Occipital lobe (tissue), 3 donors: ENCODE measurements at places on chromosomes 13 and 19. TPM values are rescaled to one million over a fixed set of nuclear protein-coding genes. Genes with fewer than 3 reads are reported as not detected.
A peak's percentile ranks its signal among the peaks of the same experiment; 100 is the strongest.

DNA sequence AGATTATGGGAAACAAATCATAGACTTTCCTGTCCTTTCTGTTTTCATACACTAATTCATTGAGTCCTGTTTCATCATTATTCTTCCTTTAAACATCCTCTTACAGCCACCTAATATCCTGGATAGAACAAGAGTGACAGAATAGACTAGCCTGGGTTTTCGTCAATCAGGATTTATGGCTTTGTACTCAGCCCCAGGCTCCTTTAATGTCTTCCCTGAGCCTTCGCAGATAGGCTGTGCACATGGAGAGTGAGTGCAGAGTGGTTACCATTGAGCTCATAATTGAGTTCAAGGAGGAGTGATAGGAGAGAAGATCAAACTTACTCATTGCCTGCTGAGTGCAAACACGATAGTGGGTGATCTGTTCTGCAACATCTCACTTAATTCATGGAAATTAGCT lies 304.9 kb downstream of the TDRD3 start:
- DNase-seq: no peak

- no peak for DNase-seq
Observed at GRCh38 chr13:30615866-30616541, 1.7 kb upstream of the USPL1 start.

GRCh38 chr13:109989686-109990085 lies 203.3 kb upstream of the IRS2 start:
- DNase-seq: no peak

DNA sequence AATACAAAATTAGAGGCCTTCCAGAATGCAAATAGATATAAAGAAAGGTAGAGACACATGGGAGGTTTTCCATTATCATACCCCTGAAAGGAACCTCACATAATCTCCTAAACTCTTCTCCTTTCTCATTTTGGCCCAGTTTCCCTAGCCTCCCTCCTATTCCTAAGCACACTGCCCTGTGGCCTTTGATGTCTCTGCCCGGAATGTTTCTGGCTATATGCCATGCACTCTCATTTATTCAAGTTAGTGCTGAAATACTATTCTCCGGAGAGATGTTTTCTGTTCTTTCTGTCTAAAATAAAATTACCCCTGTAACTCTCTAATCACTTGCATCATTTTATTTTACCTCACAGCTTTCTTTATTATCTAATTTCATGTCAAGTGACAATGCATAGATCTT lies 1287.7 kb downstream of the SLITRK5 start:
- no peak for DNase-seq

DNA sequence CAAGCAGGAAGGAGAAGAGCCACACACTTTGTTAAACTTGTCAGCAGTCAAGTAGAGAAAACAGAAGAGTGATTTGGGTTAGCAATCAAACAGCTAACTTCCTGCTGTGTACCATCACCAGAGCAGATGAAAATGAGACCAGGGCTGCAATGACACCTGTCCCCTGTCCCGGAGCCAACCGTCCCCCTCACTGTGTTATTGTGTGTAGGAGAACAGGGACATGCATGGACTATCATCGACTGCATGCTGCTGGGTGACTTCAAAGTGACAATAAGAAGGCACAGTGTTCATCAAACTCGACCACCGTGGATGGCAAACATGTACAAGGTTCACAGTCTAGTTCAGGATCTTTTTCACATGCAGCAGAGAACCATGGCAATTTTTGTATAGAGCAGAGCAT lies 94.0 kb upstream of the SLC15A1 start:
- DNase-seq: no peak

- no peak for DNase-seq
Observed at GRCh38 chr13:48994706-48995105, 19.0 kb downstream of the FNDC3A start.

DNA sequence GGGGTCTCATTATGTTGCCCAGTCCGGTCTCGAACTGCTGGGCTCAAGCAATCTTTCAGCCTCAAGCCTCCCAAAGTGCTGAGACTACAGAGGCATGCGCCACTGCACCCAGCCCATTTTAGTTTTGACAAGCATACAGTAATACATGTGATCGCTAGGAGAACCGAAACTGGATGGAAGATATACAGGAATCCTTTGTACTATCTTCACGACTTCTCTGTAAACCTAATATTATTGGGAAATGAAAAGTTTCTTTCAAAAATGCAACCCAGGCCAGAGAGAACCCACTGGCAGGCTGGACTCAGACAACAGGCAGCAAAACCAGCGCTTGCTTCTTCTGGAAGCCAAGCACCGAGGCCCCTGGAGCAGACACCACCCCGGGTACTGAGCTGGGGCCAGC lies 9.4 kb downstream of the C19orf12 start:
- no peak for DNase-seq

DNA sequence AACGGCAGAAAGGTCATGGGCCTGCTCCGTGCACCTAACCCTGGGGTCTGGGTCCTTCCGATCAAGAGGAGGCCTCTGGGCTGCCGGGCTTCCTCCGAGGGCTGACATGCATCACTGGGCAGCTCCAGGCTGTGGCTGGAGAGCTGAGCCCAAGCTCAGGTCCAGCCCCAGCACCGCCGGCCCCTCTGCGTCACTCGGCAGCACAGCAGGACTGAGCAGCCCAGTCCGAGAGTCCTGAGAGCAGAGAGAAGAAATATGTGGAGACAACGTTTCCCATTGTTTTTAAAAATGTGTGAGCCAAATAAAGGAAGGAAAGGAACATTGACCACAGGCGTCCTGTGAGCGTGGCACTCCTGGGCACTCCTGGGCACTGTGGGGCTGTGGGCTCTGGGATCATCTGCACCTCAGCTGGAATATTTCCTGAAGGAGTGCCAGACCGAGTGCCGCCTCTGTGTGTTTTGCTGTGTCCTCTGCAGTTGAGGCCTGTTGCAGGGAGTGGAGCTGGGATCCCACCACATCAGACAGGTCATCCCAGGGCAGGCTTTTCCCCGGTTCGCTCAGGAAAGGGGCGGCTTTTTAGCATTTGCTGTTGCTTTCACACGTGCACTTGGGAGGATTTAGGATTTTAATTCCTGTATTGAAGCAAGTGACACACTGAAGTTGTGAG lies 37.8 kb upstream of the TFDP1 start:
- DNase-seq: no peak

- DNase-seq: peak; percentile 59
Observed at GRCh38 chr13:34750078-34750931, 191.8 kb upstream of the NBEA start.

GRCh38 chr19:18604820-18605159 lies 1.8 kb downstream of the CRLF1 start:
- no peak for DNase-seq

DNA sequence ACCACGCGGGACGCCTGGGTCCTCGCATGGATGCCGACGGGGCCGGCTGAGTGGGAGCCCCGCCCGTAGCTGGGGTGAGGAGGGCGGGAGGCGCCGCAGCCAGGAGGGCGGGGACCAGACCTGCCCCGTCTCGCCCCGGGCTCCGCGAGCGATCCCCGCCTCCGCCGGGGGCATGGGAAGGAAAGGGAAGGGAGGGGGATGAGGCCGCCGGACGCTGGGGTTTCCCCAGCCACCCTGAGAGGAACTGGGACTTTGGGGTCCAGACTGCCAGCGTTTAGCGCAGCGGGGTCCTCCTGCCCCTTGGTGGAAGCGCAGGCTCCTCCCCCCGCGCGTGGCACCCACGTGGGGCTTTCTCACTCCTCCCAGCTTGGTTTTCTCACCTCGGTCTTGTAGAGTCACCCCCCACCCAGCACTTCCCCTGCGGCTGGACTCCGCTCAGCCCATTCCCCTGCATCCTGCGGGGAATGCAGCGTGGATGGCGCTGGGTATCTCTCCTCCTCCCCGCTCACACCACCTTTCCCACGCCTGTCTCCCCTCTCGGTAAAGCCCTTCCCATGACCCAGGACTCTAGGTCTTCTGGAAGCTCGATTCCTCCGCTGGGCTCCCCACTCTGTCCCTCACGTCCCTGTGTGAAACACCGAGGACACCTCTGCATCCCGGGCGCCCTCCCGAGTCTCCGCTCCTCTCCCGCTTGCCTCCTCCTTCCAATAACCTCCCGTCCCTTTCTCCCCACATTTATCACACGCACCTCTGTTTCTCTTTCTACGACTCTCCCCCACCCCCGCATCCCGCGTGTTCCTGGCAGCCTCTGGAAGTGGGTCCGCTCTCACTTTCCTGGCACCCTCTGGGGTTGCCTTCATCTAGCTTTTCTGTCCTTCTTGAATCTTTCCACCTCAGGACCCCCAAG lies 2.1 kb downstream of the TGFB1 start:
- DNase-seq: no peak

- DNase-seq: no peak
Observed at GRCh38 chr19:39307046-39307821, 11.0 kb downstream of the IFNL1 start.

- no peak for DNase-seq
Observed at GRCh38 chr13:99698816-99699099, 197.5 kb downstream of the TM9SF2 start.

DNA sequence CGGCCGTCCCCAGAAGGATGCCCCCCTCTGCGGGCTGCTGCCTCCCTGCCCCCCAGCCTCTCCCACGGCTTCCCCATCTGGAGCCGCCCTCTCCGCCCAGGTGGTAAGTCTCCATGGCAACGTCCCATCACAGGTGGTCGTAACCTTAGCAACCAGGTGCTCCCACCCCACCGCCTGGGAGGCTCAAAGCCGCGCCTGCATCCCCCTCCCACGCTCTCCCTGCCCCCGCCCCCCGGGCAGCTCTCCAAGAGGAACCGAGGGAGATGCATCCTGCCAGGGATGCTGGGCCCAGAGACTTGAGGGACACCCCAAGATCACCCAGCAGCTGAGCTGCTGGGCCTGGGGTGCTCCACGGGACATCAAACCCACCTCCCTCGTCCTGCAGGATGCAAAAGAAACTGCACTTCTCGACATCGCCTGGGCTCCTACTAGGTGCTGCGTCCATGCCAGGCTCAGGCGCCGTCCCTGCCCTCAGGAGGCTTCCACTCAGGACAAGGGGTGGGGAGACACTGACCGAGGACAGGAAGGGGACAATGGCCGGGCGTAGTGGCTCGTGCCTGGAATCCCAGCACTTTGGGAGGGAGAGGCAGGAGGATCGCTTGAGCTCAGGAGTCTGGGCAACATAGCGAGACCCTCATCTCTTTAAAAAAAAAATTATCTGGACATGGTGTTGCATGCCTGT lies 5.0 kb upstream of the LINGO3 start:
- DNase-seq: no peak

GRCh38 chr13:91144054-91144453 lies 203.4 kb upstream of the MIR17HG start:
- DNase-seq: no peak

- peak; percentile 50 for DNase-seq
Observed at GRCh38 chr13:36131931-36132297, 732 bp upstream of the DCLK1 start.

DNA sequence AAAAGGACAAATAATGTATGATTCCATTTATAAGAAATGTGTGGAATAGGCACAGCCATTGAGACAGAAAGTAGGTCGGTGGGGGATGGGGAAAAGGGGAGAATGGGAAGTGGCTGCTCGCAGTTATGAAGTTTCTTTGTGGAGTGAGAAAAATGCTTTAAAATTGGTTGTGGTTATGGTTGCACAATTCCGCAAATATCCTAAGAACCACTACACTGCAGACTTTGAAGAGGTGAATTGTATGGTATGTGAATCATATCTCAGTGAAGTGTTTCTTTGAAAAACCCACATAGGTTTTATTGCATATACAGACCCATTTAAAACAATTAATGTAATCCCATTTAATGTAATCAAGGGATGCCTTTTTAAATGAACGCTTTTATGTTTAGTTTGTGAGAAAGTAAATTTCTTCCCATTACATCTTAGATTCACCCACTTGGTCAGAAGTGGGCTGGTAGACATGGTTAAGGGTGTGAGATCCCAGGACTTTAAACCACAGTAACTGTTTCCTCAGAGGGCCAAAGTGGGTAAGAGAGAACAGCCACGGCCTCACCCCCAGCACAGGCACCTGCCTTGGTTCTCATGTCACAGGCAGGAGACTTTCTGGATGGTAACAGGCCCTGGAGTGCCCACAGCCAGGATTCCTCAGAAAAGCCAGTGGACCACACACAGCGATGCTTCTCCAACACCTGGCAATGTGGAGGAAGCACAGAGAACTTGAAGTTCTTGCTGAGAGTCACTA lies 119.3 kb upstream of the GJB6 start:
- no peak for DNase-seq

DNA sequence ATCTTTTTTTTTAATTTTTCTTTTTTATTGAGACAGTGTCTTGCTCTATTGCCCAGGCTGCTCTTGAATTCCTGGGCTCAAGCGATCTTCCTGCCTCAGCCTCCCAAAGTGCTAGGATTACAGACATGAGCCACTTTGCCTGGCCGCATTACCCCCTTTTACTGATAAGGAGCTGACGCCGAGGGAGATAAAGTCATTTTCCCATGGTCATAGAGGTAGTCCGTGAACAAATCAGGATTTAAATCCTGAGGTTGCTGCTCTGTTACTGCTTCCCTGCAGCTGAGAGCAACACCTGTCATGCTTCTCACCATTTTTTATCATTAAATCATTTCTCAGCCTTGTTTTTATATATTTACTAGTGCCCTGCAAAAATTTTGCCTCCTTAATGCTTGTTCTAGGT lies 7.4 kb downstream of the CYSLTR2 start:
- no peak for DNase-seq

DNA sequence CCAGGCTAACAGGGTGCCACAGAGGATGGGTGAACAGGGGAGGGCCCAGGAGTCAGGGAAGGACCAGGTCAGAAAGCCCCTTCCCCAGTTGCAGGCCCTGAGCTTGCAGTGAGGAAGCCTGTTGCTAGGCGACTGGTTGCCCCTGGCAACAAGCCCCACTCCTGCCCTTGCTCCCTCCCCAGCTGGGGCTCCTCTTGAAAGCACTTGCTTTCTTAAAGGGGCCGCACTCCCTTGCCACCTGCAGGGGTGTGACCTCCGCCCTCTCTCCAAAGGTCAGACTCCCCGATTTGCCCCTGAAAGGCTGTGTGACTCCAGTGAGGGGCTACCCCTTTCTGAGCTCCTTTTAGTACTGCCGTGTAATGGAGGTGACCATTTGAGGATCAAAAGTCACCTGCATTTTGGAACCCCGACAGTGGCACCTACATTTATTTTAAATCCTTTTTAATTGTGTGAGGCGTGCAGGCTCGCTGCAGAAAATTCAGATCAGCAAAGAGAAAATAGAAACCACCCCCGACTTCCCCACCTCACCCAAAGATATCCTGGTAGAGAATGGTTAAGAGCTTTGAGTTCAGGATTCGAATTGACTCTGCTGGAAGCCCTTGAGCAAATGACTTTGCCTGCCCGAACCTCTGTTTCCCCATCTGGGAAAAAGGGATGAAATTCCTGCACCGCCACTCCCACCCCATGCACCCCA lies 4.8 kb downstream of the FCHO1 start:
- peak; percentile 65 for DNase-seq

Gene FUT3
- total RNA-seq: not detected

Gene IFT88
- total RNA-seq: 30.3 TPM

Gene SPTBN4
- total RNA-seq: 27.5 TPM

Gene ACP7
- total RNA-seq: not detected

Gene GARRE1
- 20.7 TPM for total RNA-seq

Gene ZNF714
- 51.5 TPM for total RNA-seq
